ENCODE measurements at places on chromosomes 3 and 15.

DNA sequence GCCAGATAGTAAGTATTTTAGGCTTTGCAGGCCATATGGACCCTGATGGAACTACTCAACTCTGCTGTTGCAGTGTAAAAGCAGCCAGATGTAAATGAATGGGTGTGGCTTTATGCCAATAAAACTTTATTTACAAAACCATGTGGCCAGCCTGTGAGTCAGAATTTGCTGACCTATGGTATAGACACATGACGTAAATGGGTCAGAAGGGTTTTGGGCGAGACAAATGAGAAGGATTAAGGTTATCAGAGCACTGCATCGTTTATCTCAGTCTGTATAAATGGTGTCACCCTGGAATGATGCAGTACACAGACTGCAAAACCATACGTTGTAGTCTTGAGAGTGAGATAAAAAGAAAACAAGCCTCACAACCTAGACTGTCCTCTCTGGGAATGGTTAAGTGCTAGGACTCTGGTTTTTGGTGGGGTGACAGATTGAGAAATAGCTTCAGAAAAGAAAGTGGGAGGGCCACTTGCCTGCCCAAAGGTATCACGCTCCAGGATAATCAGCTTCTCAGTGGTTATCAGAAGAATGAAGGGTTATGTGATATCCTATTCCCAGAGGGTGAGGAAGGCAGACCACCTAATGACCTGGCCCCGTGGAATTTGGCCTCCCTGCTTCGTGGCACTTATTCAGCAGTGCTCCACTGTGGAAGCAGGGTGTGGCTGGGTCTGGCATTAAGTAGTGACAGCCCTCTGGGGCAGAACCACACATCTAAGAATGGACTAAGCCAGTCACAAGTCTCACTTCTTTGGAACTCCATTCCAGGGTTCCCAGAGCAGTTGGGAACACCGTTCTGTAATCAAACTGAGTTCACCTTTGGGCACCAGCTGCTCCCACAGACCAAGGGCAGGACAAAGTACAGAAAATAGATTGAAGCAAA lies 46.1 kb downstream of the ABHD5 start:
- no peak for DNase-seq

- DNase-seq, result no peak
These were observed 328.5 kb downstream of the NAALADL2 start for GRCh38 chr3:175187586-175187985.

DNA sequence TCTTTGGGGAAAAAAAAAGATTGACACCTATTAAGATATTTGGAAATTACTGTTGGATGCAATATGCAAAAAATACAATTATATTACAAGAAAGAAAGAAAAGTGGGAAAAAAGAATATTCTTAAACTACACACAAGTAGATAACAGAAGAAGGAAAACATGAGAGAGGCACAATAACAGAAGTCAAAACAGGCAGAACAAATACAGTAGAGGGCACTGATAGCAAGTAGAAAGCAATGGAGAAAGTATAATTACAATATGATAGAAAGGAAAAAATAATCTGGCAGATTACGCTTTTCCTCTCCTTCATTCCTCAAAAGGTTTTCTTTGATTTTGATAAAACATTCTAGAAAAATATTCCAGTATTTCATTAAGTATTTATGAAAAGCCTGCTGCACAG lies 72.1 kb downstream of the ADAM10 start:
- DNase-seq, result no peak

- no peak for DNase-seq
These were observed 17.0 kb downstream of the PIK3CB start for GRCh38 chr3:138817695-138818094.

DNA sequence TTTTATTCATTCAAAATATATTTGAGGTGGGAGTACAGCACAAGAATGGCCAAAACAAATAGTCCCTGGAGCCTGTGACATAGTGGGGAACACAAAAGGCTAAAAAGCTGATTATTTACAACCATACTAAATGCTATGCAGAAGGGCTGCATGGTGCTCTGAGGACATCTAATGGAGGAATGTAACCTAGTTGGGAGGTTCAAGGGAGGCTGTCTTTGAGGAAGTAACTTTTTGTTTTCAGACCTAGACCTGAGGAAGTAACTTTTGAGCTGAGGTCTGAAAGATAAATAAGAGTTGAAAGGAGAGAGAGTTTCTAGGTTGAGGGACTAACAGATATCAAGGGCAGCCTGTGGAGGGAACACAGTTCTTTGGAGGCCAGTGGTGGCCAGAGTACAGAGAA lies 34.8 kb upstream of the RASA2 start:
- peak; percentile 57 for DNase-seq

- no peak for DNase-seq
These were observed 751 bp upstream of the RPS17 start for GRCh38 chr15:82540984-82541431.

GRCh38 chr15:35507932-35508638 lies 37.9 kb downstream of the DPH6 start:
- DNase-seq, result no peak

DNA sequence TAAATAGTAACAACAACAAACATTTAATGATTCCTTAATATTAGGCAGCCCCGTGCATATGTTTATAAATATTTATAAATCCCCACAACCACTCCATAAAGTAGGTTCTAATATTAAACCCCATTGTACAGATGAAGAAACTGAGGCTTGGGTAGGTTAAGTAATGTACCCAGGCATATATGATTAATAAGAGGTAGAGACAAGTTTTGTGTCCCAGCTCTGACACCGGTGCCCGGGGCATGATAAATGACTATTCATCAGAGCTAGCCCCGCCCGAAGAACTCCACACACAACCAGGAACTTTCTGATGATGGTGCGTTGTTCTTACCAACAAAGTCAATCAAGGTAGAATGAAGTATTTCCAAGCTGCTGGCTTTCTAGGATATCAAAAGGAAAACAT lies 19.4 kb downstream of the CDCP1 start:
- DNase-seq, result no peak

GRCh38 chr3:72318504-72319193 lies 529.6 kb downstream of the SHQ1 start:
- no peak for DNase-seq

DNA sequence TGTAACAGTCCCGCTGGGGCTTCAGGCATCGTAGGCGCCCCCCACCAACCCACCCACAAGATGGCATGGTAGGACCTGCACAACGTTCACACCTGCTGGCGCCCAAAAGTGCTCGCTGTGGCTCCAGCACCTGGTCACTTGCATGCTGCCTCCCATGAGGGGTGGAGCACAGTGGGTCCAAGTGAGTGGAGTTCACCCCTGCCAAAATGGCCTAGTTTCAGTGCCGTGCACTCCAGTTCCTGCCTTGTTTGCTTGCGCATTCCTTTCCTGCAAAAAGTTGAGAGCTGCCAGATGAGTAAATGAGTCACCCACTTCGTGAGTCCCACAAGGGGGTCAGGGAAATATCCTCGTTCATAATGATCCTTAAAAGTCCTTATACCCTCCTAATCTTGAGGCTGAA lies 788.7 kb upstream of the DPPA4 start:
- no peak for DNase-seq

DNA sequence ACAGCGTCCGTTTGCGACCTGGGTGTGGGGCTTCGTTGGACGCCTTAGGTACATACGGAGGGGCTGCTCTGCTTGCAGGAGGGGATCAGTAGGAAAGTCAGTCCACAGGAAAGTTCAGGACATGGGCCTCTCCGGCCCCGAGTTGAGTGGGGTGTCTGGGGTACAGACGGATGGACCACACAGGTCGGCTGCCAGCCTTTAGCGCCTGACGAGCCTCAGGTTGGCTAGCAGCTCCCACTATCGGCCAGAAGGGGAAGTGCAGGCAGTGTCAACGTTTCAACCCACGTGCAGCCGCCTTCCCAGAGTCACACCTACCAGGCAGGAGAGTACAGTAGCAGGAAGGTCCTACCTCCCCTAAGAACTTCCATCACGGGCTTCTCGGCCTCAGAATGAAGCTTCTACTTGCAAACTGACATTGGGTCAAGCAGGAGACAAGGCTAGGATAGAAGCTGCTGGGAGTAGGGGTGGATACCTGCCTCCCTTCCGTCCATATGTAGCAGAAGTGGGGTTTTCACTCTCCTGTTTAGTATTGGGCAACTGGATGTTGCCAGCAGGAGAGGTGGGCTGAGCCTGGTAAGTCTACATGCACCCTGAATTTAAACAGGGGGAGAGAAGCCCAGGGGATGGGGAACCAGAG lies 1.8 kb upstream of the SCN5A start:
- DNase-seq, result no peak

DNA sequence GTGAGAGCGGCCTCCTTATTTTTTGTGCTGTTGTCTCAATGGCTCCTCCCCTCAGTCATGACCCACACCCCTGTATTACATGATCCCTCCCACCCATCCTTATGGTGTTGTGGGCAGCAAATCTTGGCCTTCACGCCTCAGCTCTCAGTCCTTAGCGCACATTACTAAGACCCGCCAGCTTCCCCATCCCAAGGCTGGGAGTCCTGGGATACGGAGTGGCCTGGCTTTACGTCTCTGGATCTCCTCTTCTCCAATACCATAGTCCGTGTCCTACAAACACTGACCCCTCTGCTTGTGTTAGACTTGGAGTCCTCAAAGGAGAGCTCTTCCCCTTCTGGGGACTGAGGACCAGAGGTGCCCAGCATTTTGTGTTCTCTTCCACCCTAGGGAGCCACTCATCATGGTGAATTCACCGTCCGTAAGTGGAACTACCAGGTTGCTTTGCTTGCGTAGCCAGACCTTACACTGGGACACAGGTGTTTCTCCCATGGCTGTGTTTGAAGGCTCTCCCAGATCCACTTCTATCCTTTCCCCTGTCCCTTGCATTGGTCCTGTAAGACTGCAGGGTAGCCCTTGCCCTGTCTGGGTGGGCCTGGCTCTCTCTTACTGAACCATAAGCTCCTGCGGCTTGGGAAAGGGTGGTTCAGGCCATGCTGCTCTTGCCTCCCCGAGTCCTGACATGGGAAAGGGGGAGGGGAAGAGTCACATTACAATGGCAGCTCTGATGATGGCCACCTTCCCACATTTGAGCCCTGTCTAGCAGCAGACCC lies 13.6 kb downstream of the GRM2 start:
- DNase-seq, result no peak

DNA sequence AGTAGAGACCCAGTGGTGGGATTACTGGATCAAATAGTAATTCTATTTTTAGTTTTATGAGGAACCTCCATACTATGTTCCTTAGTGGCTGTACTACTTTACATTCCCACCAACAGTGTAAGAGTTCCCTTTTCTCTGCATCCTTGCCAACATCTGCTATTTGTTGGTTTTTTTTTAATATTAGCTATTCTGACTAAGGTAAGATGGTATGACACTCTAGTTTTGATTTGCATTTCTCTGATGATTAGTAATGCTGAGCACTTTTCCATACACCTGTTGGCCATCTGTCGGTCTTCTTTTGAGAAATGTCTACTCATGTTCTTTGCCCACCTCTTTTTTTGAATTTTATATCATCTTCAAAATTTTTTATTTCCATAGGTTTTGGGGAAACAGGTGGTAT lies 34.2 kb upstream of the RAP2B start:
- no peak for DNase-seq

DNA sequence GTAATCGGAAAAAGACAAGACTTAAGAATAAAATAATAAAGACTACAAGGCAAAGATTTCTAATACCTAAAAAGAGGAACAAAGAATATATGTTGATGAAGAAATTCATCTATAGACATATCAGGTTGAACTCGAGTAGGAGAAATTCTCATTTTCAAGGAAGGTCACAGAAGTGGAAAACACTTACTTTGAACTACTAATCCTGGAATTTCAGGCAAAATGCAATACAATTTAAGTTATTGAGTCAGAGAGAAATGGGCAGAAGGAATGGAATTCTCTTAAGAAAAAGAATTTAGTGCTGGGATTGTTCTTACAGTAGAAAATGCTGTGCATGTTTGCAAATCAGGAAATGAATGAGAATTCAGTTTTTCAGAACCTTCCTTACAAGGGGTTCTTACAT lies 135.9 kb upstream of the TGFBR2 start:
- DNase-seq, result no peak

DNA sequence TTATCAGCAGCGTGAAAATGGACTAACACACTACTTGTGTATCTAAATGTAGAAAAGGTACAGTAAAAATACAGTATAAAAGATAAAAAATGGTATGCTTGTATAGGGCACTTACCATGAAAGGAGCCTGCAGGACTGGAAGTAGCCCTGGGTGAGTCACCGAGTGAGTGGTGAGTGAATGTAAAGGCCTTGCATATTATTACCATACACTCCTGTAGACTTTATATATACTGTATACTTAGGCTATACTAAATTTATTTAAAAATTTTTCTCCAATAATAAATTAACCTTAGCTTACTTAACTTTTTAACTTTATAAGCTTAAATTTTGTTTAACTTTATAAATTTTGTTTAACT lies 67.2 kb upstream of the TSPAN3 start:
- no peak for DNase-seq

DNA sequence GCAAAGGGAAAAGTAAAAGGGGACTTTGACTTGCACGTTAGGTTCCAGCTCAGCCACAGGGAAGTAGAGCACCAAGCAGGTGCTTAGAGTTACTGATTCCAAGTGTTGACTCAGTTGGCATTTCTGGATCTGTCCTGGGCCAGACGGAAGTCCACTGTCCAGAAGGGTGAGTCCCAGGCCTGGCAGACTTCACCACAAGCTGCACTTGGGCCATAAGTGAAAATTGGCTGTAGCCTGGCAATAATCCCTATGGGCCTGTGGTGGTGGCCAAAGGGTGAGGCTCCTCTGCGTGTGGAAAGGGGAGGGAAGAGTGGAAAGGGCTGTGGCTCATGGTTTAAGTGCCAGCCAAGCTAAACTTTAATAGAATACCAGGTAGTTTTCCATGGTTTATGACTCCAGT lies 121.5 kb downstream of the DTWD1 start:
- DNase-seq, result no peak

- DNase-seq, result no peak
These were observed 170.1 kb downstream of the VPS13C start for GRCh38 chr15:61890106-61890505.

- DNase-seq, result peak; percentile 45
These were observed 75.3 kb downstream of the TMEM108 start for GRCh38 chr3:133113526-133113925.

GRCh38 chr3:112482675-112483074 lies 16.6 kb downstream of the BTLA start:
- no peak for DNase-seq

DNA sequence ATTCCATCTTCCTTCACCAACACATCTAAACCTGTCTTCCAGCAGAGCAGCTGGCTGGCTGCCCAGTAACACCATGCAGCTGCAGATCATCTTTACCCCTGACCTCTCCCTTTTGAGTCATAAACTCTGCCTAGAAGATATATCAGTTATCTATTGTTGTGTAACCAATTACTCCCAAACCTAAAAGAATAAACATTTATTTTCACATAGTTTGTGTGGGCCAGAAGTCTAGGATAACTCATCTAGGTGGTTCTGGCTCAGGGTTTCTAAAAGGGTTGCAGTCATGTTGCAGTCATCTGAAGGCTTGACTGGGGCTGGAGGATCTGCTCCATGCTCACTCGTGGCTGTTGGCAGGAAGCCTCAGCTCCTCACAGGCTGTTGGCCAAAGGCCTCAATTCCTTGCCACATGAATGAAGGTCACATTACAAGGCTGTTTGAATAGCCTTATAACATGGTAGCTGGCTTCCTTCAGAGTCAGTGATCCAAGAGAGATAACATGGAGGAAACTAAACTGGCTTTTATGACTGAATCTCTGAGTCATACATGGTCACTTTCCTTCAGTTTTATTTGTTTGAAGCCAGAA lies 92.8 kb downstream of the GOLIM4 start:
- peak; percentile 42 for DNase-seq
